Right atrium auricular region (tissue), 2 donors: ENCODE measurements at places on chromosomes 16 and 17.

GRCh38 chr17:6286233-6286632, 148.7 kb downstream of the AIPL1 start:
- no peak for DNase-seq

DNA sequence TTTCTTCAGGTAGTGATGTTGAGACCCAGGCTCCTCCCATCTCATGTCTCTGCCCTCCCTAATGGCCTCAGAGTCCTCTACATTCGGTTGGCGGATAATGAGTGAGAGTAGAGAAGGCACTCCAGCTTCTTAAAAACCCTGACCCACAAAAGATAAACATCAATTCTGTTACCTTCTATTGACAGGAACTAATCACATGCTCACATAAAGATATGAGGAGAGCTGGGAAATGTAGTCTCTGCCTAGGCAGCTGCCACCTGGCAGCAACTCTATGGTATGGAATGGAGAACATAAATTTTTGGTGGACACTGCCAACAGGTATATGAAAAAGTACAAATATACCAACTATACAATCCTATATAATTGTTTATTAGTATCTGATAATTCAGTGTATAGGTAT, 110.7 kb upstream of the HLF start:
- no peak for DNase-seq

- DNase-seq, result no peak
Observed at GRCh38 chr16:64531401-64531800, 590.5 kb downstream of the CDH11 start.

DNA sequence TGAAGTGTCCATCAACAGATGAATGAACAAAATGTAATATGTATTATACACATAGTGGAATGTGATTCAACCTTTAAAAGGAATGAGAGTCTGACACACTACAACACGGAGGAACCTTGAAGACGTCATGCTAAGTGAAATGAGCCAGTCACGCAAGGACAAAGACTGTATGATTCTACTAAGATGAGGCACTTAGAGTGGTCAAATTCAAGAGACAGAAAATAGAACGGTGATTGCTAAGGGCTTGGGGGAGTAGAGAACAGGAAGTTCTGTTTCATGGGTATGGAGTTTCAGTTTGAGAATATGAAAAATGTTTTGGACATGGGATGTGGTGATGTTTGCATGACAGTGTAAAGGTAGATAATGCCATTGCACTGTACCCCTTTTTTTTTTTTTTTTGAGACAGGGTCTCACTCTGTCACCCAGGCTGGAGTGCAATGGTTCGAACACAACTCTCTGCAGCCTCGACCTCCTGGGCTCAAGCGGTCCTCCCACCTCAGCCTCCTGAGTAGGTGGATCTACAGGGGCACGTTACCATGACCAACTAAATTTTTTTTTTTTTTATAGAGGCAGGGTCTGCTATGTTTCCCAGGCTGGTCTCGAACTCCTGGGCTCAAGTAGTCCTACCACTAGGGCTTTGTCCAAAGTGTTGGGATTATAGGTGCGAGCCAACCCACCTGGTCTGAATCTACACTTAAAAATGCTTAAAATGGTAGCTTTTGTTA, 2.9 kb upstream of the CCDC102A start:
- peak; percentile 38 for DNase-seq

DNA sequence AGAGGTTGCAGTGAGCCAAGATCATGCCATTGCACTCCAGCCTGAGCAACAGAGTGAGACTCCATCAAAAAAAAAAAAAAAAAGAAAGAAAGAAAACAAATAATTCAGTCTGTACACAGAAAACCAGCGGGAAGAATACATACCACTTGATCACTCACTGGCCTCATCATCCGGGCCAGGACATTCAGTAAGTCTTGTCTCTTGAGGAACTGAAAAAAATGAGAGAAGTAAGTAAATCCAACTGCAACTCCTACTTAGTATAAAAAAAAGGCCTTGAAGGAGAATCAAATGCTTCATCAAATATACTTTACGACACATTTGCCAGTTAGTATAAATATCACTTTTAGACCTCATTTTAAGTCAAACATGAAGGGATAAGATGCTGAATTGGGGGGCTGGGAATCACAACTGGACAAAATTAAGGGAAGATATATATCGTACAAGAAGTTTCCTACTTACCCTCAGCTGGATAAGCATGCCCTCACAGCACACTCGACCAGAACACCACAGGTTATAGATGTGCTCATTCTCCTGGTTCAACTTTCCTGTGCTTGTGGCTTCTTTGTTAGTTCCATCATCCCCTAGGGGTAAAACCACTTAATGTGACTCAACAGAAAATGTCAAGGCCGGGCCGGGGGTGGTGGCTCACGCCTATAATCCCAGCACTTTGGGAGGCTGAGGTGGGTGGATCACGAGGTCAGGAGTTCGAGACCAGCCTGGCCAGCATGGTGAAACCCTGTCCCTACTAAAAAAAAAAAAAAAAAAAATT, 12.4 kb downstream of the CCDC47 start:
- no peak for DNase-seq

DNA sequence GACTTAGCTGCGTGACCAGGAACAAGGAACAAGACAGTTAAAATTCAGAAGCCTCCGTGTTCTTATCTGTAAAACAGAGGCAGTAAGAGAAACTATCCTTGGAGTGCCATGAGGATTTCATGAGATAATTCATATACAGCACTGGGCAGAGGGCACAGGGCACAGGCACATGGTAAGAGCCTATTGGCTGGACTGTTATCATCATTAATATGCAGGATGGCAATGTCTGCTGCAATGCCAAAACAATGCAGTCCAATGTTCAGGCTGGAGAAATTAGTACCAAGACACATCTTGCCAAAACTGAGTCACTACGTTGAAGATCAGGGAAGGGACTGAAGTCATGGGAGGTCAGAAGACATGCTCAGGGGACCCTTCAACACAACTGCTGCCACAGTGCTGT, 13.6 kb downstream of the CDRT4 start:
- DNase-seq, result no peak

DNA sequence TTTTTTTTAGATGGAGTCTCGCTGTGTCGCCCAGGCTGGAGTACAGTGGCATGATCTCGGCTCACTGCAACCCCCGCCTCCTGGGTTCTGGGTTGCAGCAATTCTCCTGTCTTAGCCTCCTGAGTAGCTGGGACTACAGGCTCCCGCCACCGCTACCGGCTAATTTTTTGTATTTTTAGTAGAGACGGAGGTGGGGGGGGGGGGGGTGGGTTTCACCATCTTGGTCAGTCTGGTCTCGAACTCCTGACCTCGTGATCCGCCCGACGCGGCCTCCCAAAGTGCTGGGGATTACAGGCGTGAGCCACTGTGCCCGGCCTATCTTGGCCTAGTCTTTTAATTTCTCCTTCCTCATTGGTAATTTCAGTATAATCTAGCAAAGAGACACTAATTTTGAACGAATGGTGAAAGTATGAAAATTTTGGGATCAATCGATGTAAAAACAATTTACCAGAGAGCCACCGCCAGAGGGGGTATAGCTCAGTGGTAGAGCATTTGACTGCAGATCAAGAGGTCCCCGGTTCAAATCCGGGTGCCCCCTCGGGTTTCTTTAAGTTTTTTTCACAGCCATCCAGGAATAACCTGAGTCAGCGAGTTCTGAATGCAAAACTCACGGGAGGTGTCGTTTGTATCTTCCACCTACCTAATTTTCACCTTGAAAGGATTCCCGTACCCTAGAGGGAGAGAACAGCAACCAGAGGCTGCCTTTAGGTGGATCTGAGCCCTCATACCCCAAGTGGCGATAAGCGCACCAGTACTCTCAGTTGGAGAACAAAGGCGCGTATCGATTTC, 2.5 kb upstream of the LASP1 start:
- peak; percentile 72 for DNase-seq

DNA sequence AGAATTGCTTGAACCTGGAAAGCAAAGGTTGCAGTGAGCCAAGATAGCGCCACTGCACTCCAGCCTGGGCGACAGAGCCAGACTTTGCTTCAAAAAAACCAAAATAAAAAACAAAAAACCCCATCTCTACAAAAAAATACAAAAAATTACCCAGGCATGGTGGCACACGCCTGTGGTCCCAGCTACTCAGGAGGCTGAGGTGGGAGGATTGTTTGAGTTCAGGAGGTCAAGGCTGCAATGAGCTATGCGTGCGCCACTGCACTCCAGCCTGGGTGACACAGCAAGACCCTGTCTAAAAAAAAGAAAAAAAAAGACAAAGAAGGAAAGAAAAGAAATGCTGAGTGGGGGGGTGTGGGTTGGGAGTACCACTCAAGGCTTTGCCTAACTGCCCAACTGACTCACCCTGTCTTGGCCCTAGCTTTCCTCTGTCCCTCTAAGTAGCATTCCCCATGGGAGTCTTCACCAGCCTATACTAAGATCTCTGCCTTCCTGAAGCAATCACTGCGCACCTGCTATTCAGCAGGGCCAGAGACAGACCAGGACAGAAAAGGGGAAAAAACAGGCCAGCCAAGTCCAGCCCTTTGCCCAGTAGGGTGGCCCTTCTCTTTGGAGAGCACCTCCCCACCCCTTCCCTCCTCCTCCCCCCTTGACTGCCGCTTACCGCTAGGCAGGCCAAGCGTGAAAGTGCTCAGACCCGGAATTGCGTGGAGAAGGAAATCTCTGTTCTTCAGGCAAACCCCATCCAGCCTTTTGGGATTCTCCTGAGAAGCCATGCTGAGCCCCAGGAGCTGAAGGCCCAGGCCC, 45.8 kb downstream of the RTN4RL1 start:
- DNase-seq, result no peak

DNA sequence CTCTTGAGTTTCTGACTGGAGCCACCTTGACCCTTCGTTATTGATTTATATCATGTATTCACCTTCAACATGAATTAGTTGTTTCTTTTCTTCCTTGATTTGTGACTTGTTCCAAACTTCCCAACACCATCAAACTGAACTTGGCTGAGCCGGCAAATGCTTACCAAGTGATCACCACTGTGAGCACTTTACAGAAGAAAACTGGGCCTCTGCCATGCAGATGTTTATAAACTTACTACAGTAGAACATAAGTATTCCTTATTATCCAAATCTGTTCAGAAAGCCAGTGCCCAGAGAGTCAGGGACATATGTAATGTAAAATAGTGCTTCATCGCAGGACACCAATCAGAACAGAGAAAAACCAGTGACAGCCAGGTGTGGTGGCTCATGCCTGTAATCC, 19.9 kb downstream of the CMTM4 start:
- DNase-seq, result no peak

GRCh38 chr16:61836804-61837393, 199.3 kb downstream of the CDH8 start:
- DNase-seq, result no peak

GRCh38 chr17:55421179-55421934, at the start of gene MMD:
TSS of gene MMD (minus strand) at chr17:55421835. CDS start at chr17:55421695, 140 bp downstream.
- DNase-seq, result no peak

DNA sequence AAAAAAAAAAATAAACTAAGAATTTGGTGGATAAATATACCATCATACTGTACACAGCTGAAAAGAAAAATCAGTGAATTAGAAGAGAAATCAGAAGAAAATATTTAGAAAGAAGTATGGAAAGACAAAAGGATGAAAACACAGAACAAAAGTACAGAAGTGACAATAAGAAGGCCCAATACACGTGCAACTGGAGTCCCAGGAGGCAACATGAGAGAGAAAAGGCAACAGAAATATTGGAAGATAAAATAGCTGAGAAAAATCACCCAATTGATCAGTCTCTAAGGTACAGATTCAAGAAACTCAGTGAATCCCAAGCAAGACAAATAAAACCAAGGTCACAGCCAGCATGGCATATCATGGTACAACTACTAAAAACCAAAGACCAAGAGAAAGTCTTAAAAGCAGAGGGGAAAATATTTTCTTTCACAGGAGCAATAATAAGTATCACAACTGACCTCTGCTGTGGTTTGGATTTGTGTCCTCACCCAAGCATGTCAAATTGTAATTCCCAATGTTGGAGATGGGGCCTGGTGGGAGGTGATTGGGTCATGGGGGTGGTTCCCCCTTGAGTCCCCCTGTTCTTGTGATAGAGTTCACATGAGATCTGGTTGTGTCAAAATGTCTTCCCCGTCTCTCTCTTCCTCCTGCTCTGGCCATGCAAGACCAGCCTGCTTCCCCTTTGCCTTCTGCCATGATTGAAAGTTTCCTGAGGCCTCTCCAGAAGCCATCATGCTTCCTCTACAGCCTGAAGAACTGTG, 20.2 kb upstream of the ENGASE start:
- no peak for DNase-seq

DNA sequence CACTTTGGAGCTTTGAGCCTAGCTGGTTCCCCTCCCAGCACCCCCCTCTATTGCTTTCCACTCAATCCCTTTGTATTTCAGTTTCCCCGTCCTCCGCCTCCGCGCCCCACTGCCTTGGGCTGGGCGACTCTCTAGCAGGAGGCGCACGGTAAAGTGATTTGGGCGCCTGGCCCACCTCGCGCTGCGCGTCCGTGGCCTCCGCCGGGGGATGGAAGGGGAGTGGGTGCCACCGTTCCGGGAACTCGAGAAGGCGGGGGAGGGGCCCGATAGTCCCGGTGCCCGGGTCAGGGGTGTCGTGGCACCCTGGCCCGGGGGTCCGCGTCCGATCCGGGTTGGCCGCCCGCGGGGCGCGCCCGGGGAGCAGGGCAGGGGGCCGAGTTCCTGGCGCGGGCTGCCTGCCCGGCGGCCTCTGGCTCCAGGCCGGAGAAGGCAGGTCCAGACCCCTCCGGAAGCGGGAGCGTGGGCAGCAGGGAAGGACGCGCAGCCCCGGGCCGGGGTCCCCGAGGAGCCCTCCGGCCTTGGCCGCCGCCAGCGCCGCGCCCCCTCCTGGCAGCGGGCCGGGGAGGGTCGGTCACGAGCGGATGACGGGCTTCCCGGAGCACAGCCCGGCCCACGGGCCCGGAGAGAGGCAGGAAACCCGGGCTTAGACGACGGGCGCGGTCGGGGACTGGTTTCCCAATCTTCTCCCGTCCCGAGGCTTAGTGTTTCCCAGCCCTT, 15.8 kb downstream of the MEOX1 start:
- peak; percentile 88 for DNase-seq

- DNase-seq, result no peak
Observed at GRCh38 chr16:116015-116414, 22.5 kb downstream of the NPRL3 start.
